ENCODE measurements at places on chromosomes 3 and 15.

DNA sequence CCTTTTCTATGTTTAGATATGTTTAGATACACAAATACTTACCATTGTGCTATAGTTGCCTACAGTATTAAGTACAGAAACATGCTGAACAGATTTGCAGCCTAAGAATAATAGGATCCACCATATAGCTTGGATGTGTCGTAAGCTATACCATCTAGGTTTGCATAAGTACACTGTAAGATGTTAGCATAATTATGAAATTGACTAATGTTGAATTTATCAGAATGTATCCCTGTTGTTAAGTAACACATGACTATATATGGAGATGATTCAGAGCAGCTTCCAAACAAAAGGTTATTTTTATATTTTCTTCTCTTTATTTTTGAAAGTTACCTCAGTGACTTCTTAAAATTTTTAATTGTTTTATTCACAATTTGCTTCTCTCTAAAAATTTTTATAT is 2.4 kb downstream of the SLC28A2 start:
- DNase-seq = no peak

- no peak for DNase-seq
These were observed 50.8 kb upstream of the PRR23E start for GRCh38 chr3:127141921-127142730.

DNA sequence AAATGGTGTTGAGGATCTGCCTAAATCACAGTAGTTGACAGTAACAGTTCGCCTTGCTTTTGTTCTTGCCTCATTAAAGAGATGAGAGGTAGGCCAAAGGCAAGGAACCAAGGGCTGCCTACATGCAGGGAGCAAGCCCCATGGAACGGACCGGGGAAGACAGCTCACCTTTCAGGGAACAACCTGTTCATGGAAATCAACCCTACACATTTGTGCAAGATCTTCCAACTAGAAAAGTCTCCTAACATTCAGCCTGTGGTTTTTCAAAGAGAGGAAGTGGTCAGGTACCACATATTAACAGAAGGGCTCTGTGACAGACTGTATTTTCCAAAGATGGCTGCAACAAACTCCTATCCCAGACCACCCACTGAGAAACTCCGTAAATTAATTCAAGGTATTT is 1031.8 kb upstream of the NR2F2 start:
- no peak for DNase-seq

DNA sequence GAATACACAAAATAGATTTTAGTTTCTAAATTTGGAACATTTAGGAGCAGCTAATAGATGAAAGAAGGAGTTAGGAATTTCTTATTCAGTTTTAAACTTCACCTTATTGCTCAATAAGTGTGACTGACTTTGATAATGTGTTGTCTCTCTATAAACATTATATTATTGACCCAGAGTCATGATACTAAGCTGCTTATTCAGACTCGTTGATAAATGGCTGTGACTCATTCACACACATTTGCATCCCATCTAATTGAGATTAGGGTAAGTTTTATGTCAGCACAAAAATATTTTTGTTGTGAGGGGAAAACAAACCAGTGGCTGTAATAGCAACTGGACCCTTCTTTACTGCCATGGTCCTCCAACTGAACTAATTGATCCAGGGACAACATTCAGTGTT is 137.6 kb downstream of the GOLIM4 start:
- DNase-seq = no peak

- DNase-seq = no peak
These were observed 30.6 kb upstream of the OR5H6 start for GRCh38 chr3:98233468-98233867.

DNA sequence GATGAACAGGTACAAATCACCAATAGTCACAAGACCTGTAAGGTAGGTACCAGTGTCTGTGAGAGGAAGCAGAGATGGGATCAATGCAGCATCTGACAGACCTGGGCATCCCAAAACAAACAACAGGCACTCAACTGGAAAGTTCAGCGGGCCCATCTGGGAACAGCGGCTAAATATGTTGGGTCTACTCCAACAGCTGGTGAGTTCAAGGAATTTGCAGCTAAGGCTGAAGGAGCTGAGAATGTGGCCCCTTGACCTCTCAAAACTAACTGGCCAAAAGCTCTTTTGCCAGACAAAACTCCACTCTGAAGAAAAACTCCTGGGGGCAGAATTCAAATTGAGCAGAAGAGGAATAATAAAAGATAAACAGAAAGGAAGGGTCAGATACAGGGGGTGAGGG is 24.4 kb downstream of the AVEN start:
- peak; percentile 39 for DNase-seq

GRCh38 chr3:116129187-116129946 is 315.9 kb downstream of the LSAMP start:
- DNase-seq = no peak

- DNase-seq = peak; percentile 72
These were observed 5.9 kb downstream of the MESP2 start for GRCh38 chr15:89781891-89782618.

GRCh38 chr15:68310178-68310803 is 32.7 kb downstream of the FEM1B start:
- no peak for DNase-seq

DNA sequence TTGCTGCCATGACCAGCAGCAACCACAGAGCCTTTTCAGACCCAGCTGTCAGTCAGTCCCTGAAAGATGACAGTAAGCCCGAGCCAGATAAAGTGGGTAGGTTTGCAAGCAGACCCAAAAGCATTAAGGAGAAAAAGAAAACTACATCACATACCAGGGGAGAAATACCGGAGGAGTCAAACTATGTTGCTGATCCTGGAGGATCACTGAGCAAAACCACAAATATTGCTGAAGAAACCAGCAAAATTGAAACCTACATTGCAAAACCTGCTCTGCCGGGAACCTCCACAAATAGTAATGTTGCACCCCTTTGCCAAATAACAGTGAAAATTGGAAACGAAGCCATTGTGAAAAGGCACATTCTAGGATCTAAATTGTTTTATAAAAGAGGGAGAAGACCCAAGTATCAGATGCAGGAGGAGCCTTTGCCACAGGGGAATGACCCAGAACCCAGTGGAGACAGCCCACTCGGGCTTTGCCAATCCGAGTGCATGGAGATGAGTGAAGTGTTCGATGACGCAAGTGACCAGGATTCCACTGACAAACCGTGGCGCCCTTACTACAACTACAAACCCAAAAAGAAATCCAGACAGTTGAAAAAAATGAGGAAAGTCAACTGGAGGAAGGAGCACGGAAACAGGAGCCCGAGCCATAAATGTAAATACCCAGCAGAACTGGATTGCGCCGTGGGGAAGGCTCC is 42.1 kb upstream of the RASA2 start:
- DNase-seq = peak; percentile 41

DNA sequence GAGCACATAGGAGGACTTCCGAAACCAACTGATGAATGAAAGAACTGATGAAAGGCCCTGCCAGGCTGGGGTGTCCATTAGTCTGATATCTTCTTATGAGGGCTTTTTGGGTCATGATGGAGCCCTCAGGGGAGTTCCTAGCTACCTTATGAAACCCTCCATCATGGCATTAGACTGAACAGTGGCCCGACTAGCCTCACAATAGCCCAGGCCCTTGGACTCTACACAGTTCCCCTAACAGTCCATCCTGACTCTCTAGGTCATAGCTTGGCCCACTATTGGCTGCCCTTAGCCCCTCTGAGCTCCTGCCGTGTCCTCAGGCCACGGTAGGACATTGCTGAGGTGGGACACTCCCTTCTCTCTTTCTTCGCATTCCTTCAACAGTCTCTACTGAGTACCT is 365.9 kb downstream of the CACNA2D3 start:
- DNase-seq = no peak

GRCh38 chr15:98408231-98408630 is 240.1 kb upstream of the IGF1R start:
- no peak for DNase-seq

GRCh38 chr3:24802614-24803013 is 308.0 kb upstream of the THRB start:
- DNase-seq = no peak

GRCh38 chr3:50574444-50574831 is 5.1 kb downstream of the HEMK1 start:
- DNase-seq = no peak

- no peak for DNase-seq
These were observed 15.5 kb downstream of the UMPS start for GRCh38 chr3:124745756-124746155.

GRCh38 chr3:119289404-119289770 is 4.8 kb upstream of the ARHGAP31 start:
- no peak for DNase-seq

DNA sequence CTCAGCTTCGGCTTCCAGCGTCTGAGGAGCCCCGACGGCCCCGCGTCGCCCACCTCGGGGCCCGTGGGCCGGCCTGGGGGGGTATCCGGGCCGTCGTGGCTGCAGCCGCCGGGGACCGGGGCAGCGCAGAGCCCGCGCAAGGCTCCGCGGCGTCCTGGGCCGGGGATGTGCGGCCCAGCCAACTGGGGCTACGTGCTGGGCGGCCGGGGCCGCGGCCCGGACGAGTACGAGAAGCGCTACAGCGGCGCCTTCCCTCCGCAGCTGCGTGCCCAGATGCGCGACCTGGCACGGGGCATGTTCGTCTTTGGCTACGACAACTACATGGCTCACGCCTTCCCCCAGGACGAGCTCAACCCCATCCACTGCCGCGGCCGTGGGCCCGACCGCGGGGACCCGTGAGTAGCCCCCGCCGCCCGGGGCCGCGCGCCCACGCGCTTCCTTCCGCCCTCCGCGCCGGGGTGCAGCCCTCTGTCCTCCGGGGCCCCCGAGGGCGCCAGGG is 462 bp downstream of the EDEM1 start:
- DNase-seq = peak; percentile 57

- no peak for DNase-seq
These were observed 83.8 kb downstream of the TGFBR2 start for GRCh38 chr3:30690199-30690598.

- peak; percentile 26 for DNase-seq
These were observed 30.9 kb downstream of the CDC25A start for GRCh38 chr3:48157202-48157840.

- no peak for DNase-seq
These were observed 9.0 kb upstream of the ADCY5 start for GRCh38 chr3:123457841-123458240.

- DNase-seq = no peak
These were observed 37.9 kb downstream of the LIPC start for GRCh38 chr15:58469432-58470353.

DNA sequence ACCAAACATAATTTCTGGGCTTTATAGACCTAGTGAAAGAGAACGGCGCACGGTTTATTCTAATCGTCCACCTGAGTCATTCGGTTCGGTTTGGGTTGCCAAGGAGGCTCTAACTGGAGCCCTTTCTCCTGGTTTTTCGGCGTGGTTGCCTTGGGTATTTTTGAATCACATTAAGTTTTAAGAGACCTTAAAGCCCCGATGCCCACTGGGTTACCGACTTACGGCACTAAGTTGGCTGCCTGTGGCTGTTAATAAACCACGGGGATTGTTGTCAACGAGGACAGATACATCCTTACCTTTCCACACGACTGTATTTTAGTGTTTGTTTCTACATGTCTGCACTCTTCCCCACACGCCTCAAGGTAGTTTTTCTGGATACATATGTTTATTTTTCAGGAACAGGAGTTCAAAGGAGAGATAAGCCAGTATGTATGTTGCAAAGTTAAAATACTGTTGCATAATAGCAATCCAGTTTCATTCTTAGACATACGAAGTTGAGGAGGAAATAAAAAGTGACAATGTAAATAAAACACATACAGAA is 1.2 kb upstream of the ANP32A start:
- DNase-seq = no peak

GRCh38 chr3:177824841-177825240 is 627.6 kb upstream of the TBL1XR1 start:
- DNase-seq = no peak
